ENCODE measurements at places on chromosomes 11 and 22. TPM values are rescaled to one million over a fixed set of nuclear protein-coding genes. Genes with fewer than 3 reads are reported as not detected.

Gene SPON1
- total RNA-seq: 0.19 TPM

Gene PANX3
- not detected for total RNA-seq

Gene KRTAP5-9
- not detected for total RNA-seq

Gene PARVG
- 95.7 TPM for total RNA-seq

Gene SART1
- total RNA-seq: 54.1 TPM

Gene DMC1
- 2.2 TPM for total RNA-seq

Gene DNAJC24
- 16.3 TPM for total RNA-seq

Gene UBQLN3
- not detected for total RNA-seq

Gene MYOD1
- not detected for total RNA-seq

Gene FAM180B
- total RNA-seq: not detected

GRCh38 chr22:40218723-40219294 lies 41.1 kb downstream of the TNRC6B start:
- no peak for DNase-seq
- H3K27me3 ChIP-seq: no peaks in the 10 kb centered on the region
- H3K27ac ChIP-seq: no peak overlapping the region
- no peak overlapping the region for H3K4me3 ChIP-seq

DNA sequence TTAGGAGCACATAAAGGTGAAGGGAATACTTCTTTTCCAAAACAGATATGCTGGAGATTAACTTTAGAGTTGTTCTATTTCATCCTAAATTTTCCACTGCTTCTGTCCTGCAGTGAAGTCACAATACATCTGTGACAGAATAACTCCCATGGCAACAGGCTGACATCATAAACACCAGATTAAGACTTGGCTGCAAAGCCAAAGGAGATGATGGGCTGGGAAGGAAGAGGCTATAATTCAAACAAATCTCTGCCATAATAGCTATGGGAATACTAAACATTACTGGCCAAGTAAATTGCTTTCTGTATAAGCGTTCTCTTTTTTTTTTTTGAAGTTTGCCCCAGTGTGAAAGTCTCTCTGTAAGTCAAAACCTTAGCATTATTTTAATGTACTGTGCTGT lies 107.7 kb downstream of the CADM1 start:
- H3K27ac ChIP-seq: no peak overlapping the region
- no peak overlapping the region for H3K4me3 ChIP-seq
- H3K36me3 ChIP-seq: no peaks in the 10 kb centered on the region
- DNase-seq: no peak
- H3K27me3 ChIP-seq: no peaks in the 10 kb centered on the region
- H3K4me1 ChIP-seq: no peaks in the 10 kb centered on the region

DNA sequence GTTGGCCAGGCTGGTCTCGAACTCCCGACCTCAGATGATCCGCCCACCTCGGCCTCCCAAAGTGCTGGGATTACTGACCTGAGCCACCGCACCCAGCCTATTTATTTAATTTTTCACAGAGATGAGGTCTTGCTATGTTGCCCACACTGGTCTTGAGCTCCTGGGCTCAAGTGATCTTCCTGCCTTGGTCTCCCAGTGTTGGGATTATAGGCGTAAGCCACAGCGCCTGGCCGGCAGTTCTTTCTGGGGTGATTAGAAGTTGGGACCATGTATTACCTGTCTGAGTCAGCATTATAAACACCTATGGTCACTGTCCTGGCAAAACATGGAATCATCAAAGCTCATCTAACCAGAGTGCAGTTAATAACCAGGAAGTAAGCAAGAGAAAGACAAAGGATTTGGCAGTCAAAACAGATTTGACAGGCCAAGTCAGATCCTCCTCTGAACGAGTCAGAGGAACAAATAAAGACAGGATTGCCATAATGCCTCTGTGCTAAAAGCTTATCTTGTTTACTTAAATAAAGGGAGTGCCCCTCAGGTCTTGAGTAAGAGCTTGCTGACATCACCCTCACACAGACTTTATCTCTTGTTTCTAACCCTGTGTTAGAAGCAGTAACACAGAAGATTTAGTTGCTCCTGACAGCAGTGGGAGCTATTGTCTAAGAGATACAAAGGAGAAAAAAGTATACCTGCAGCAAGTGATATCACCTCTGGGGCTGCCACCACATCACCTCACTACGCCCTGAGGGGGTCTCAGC lies 3.7 kb downstream of the SERPIND1 start:
- DNase-seq: no peak
- H3K4me3 ChIP-seq: no peak overlapping the region
- no peaks in the 10 kb centered on the region for H3K27me3 ChIP-seq
- no peaks in the 10 kb centered on the region for H3K4me1 ChIP-seq

GRCh38 chr11:119369132-119369925 lies 12.2 kb downstream of the USP2 start:
- peaks cover 4% of the 10 kb centered on the region for H3K27me3 ChIP-seq
- H3K27ac ChIP-seq: no peak overlapping the region
- H3K4me1 ChIP-seq: no peaks in the 10 kb centered on the region
- DNase-seq: no peak

- H3K4me1 ChIP-seq: peaks cover 3% of the 10 kb centered on the region
- DNase-seq: no peak
- H3K4me3 ChIP-seq: no peak overlapping the region
- H3K27me3 ChIP-seq: no peaks in the 10 kb centered on the region
These were observed 9.9 kb downstream of the LSP1 start for GRCh38 chr11:1862588-1863351.

DNA sequence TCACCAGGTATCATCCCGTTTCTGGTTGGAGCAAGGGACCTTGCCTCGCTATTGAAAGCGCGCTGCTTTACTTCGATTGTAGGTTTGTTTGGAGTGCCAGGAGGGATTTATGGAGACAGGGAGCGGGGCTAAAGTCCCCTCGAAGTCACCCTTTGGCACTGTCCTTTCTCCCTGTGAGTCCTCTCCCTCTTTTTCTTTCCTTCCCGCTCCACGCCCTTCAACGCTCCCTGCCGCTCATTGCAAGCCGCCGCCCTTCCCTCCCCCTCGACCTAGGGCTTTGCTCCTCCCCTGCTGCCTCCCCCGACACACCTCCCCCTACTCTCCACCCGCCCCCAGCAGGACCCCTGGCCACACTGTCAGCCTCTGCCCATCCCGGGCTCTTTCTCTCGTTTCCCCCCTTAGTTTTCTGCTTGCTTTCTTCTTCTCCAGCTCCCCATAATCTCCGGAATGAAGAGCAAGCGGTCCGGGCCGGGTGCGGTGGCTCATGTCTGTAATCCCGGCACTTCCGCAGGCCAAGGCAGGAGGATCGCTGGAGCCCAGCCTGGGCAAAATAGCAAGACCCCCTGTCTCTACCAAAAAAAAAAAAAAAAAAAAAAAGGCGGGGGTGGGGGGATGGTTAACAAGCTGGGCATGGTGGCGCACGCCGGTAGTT lies 41.0 kb downstream of the AHNAK start:
- DNase-seq: no peak
- H3K4me1 ChIP-seq: no peaks in the 10 kb centered on the region
- H3K4me3 ChIP-seq: no peak overlapping the region
- no peak overlapping the region for H3K27ac ChIP-seq

GRCh38 chr11:123841174-123841573 lies 35.0 kb upstream of the OR6M1 start:
- H3K36me3 ChIP-seq: no peaks in the 10 kb centered on the region
- no peaks in the 10 kb centered on the region for H3K4me1 ChIP-seq
- no peak overlapping the region for H3K27ac ChIP-seq
- no peak for DNase-seq
- no peak overlapping the region for H3K4me3 ChIP-seq
- H3K27me3 ChIP-seq: no peaks in the 10 kb centered on the region

DNA sequence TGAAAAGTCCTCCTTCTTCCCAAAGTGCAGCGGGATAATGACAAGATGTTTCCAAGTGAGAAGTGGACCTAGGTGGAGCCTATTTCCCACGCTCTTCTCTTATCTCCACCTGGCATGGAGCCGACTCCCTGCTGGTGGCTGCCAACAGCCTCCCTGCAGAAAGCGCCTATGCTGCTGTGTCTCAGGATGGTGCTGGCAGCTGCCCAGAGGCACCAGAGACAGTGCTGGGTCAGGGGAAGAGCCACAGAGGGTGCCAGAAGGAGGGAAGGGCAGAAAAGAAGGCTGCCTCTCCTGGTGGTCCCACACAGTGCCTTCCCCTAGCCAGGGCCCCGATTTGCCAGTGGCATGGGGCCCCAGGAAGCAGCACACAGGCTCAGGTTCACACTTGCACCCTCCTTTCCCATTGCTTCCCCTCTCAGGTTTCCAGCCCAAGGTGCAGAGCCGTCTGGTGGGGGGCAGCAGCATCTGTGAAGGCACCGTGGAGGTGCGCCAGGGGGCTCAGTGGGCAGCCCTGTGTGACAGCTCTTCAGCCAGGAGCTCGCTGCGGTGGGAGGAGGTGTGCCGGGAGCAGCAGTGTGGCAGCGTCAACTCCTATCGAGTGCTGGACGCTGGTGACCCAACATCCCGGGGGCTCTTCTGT lies 19.0 kb downstream of the CD5 start:
- H3K4me3 ChIP-seq: no peak overlapping the region
- H3K27me3 ChIP-seq: no peaks in the 10 kb centered on the region
- no peaks in the 10 kb centered on the region for H3K4me1 ChIP-seq
- no peaks in the 10 kb centered on the region for H3K36me3 ChIP-seq
- DNase-seq: no peak

GRCh38 chr22:32618441-32619140 lies 144.0 kb downstream of the FBXO7 start:
- no peaks in the 10 kb centered on the region for H3K36me3 ChIP-seq
- no peaks in the 10 kb centered on the region for H3K27me3 ChIP-seq
- H3K4me3 ChIP-seq: no peak overlapping the region
- H3K4me1 ChIP-seq: no peaks in the 10 kb centered on the region
- H3K27ac ChIP-seq: no peak overlapping the region

- H3K36me3 ChIP-seq: no peaks in the 10 kb centered on the region
- DNase-seq: no peak
- H3K27me3 ChIP-seq: no peaks in the 10 kb centered on the region
- H3K4me3 ChIP-seq: no peak overlapping the region
These were observed 139.0 kb downstream of the BRD1 start for GRCh38 chr22:49688516-49689254.

GRCh38 chr11:78427615-78428265 lies 10.1 kb upstream of the GAB2 start:
- H3K27me3 ChIP-seq: no peaks in the 10 kb centered on the region
- no peak for DNase-seq
- H3K27ac ChIP-seq: peak overlapping the region; percentile 54
- H3K36me3 ChIP-seq: no peaks in the 10 kb centered on the region
- H3K4me1 ChIP-seq: peaks cover 57% of the 10 kb centered on the region
- H3K4me3 ChIP-seq: peak overlapping the region; percentile 46

- no peaks in the 10 kb centered on the region for H3K4me1 ChIP-seq
- no peak for DNase-seq
- no peaks in the 10 kb centered on the region for H3K36me3 ChIP-seq
- no peaks in the 10 kb centered on the region for H3K27me3 ChIP-seq
- no peak overlapping the region for H3K4me3 ChIP-seq
- no peak overlapping the region for H3K27ac ChIP-seq
These were observed 58.6 kb downstream of the SYTL2 start for GRCh38 chr11:85752201-85752889.

DNA sequence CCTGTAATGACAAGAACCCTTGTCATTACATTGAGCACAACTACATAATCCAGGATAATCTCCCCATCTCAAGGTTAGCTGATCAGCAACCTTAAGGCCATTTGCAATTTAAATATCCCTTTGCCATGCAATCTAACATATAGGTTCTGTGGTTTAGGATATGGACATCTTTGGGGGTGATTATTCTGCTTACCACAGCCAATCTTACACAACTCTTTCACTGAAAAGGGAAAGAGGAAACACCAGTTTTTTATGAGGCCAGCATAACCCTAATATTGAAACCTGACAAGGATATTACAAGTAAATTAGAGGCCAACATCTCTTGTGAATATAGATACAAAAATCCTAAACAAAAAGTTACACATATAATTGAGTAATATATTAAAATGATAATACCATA lies 78.5 kb downstream of the CYP2R1 start:
- H3K4me1 ChIP-seq: no peaks in the 10 kb centered on the region
- no peaks in the 10 kb centered on the region for H3K36me3 ChIP-seq
- no peak overlapping the region for H3K4me3 ChIP-seq
- no peak for DNase-seq

DNA sequence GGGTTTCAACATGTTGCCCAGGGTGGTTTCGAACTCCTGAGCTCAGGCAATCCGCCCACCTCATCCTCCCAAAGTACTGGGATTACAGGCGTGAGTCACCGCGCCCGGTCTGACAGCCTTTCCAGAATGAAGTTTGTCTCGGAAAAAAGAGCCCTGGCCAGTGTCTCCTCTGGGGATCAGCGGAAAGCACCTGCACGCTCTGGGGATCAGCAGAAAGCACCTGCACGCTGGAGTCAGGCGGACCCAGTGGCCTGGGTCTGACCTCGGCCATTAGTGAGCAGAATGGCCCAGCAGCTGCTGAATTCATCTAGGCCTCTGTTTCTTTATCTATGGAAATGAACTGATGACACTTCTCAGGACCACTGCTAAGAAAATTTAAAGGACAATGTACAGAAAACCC lies 10.5 kb upstream of the TESMIN start:
- H3K27ac ChIP-seq: no peak overlapping the region
- no peak overlapping the region for H3K4me3 ChIP-seq

DNA sequence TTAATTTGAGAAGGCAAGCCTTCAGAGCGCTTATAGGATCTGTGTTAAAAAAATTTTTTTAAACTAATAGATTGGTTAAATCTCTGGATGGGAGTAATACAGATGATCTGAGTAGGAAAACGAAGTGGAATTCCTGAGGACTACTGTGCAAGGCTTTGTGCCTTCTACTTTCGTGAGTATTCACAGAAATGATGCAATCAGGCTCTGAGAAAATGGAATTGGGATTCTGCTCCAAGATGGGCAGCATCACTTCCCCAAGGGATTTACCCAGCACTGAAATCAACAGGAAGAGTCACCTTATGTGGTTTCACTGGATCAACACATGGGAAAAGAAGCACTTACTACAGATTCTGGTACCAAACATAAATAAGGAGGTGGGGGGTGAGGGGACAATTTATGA lies 12.5 kb downstream of the KMT5B start:
- no peak overlapping the region for H3K4me3 ChIP-seq
- no peaks in the 10 kb centered on the region for H3K36me3 ChIP-seq
- DNase-seq: no peak
- H3K4me1 ChIP-seq: peaks cover 17% of the 10 kb centered on the region
- H3K27ac ChIP-seq: no peak overlapping the region

- no peaks in the 10 kb centered on the region for H3K4me1 ChIP-seq
- H3K27ac ChIP-seq: no peak overlapping the region
- no peaks in the 10 kb centered on the region for H3K27me3 ChIP-seq
- H3K4me3 ChIP-seq: no peak overlapping the region
- DNase-seq: no peak
These were observed 35.0 kb downstream of the RNF141 start for GRCh38 chr11:10506008-10506370.

- H3K4me1 ChIP-seq: no peaks in the 10 kb centered on the region
- H3K27ac ChIP-seq: no peak overlapping the region
- H3K4me3 ChIP-seq: no peak overlapping the region
- no peaks in the 10 kb centered on the region for H3K36me3 ChIP-seq
- DNase-seq: no peak
- no peaks in the 10 kb centered on the region for H3K27me3 ChIP-seq
These were observed 195.1 kb upstream of the PLET1 start for GRCh38 chr11:112455791-112456190.

DNA sequence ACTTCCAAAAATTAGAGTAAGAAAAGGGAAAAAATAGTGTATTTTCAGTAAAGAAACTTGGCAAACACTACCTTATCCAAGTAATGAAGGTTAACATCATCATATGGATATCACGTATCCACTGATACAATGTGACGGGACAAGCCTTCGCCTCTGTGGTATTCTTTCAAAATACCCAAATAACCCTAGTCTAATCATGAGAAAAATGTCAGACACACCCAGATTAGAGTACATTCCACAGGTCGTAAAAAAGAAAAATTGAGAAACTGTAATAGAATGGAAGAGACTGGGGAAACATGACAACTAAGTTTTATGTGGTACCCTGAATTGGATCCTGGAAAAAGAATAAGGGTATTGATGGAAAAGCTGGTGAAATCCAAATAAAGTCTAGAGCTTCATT lies 48.9 kb downstream of the NARS2 start:
- no peaks in the 10 kb centered on the region for H3K4me1 ChIP-seq
- H3K27me3 ChIP-seq: no peaks in the 10 kb centered on the region
- H3K4me3 ChIP-seq: no peak overlapping the region
- no peak for DNase-seq
